Stimulated activated CD8-positive, alpha-beta memory T cell treated with anti-CD3 and anti-CD28 coated beads, Interleukin-2, amount 100 ng/mL, for 48 hours (primary cell): ENCODE measurements at places on chromosomes 5 and 9.

DNA sequence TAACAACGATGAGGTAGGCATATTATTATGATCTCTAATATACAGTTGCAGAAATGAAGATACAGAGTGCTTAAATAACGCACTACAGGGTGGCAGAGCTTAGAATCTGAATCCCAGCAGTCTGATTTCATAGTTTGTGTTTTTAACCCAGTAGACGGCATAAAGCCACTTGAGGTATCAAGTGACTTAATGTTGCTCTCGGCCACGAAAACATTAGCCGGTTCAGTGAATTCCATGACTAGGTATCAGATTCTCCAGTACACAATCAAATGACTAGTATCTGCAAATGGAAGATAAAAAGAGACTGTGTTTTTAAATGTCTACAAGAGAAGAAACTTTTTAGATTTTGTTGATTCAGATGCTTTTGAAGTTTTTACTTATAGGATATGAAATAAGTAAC, 24.8 kb downstream of the SMC2 start:
- DNase-seq = no peak

GRCh38 chr9:9133526-9133925, 1333.9 kb upstream of the DMAC1 start:
- no peak for DNase-seq

DNA sequence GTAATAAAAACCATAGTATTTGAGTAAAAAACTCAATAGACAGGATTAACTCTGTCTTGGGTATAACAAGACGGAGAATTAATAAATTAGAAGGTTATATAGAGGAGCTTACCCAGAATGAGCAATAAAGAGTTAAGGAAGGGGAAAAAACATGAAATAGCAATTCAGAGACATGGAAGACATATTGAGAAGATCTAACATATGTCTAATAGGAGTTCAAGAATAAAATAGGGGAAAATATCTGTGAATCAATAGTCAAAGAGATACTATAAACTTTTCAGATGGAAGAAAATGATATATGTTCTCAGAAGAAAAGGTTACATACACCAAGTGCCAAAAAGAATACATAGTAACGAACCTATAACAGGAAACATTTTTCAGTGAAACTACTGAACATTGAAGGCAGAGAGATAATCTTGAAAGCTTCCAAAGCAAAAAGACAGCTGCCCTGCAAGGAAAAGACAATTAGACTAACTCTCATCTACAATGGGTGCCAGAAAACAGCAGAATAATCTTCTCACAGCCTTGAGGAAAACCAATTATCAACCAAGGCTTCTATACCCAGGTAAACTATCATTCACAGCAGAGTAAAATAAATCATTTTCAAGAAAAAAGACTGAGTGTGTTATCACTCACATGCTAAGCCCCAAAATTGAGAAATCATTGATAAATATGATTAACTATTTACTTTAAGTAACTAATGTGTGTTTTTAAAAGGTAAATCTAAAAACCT, 106.0 kb downstream of the ENC1 start:
- no peak for DNase-seq

DNA sequence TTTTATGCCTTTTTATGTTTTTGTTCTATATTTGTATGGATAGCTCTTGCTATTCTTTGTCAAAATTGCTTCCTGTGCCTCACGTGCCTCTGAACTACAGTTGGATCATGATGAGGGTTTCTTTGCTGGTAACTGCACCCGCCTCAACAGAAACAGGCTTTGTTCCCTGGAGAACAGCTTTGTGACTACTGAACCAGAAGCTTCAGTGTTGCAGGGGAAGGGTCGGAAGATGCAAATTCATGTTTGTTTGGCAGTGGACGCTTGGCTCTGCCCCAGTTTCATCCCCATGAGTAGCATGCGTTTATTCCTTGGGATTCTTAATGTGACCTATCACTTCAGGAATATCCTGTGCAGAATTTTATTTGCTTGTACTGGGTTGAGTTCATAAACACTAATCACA, 959.1 kb upstream of the WWC1 start:
- DNase-seq = no peak

GRCh38 chr5:139079991-139080610, 118.1 kb downstream of the SIL1 start:
- no peak for DNase-seq

GRCh38 chr9:79868567-79869189, 296.9 kb downstream of the TLE4 start:
- DNase-seq = no peak

DNA sequence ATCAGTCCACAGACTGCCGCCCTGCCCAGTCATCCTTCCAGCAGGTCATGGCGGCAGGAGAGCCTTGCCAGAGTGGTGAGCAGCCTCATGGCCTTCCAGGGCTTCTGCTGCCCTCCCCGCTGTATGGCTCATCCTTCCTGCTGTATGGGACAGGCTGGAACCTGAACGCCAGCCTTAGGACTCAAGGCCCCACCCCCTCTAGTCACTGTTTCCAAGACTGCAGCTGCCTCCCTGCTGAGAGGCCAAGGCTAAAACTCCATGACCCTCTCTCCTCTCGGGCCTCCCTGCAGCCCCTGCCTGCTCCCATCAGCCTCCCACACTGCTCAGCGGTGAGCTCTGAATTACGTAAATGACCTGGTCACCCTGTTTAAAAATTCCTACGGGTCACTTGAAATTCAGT, 227.5 kb downstream of the AGTPBP1 start:
- DNase-seq = no peak
